ENCODE measurements at places on chromosomes 1 and 21.

GRCh38 chr1:35885961-35886558 lies 3.1 kb downstream of the AGO1 start:
- DNase-seq, result no peak

GRCh38 chr1:154755858-154756730 lies 114.0 kb downstream of the KCNN3 start:
- DNase-seq, result no peak

DNA sequence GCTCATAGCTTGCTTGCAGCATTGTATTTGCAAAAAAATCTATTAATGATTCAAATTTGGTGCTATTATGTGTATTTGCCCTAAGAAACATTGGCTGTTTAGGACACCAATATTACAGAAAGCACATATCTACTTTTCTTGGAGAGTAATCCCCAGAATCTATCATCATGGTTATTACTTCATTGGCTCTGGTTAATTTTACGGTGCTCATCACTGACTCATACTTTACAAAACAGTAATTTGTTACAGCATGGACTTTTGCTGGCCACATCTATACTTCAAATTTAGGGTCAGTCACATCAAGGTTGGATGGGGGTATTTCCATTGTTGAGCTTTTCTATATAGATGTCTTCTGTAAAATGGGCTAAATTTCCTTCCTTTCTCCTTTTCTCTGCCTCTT lies 45.7 kb downstream of the SH3GLB1 start:
- no peak for DNase-seq

GRCh38 chr1:210792250-210793102 lies 341.5 kb downstream of the KCNH1 start:
- no peak for DNase-seq

- no peak for DNase-seq
These were observed 61.4 kb upstream of the DIRAS3 start for GRCh38 chr1:68111519-68112436.

DNA sequence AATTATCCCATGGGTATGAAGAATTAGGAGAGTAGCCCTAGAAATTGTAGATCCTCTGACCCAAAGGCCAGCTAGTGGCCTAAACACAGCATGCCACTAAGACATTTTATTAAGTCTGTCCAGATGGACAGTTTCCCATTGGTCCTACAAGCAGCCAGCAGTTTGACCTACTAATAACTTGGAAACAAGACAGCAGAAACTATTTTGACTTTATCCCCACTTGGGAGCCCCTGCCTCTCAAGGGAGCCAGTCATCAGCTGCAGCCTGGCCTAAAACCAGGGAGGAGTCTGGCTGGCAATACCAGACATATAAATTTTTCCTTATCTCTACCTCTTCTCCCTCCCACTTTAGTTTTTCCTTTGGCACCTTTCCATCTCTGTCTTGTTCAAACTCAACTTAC lies 222.6 kb upstream of the KCTD3 start:
- no peak for DNase-seq

DNA sequence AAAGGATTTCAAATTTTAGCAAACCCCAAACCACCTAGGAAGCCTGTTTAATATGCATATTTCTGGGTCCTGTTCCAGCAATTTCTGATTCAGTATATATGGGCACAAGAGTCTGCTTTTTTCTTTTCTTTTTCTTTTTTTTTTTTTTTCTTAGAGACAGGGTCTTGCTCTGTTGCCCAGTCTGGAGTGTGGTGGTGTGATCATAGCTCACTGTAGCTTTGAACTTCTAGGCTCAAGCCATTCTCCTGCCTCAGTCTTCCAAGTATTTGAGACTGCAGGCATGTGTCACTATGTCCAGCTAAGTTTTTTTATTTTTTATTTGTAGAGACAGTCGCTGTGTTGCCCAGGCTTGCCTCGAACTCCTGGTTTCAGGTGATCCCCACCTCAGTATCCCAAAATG lies 34.8 kb downstream of the CCDC18 start:
- DNase-seq, result no peak

- DNase-seq, result no peak
These were observed 31.6 kb downstream of the RGS5 start for GRCh38 chr1:163170975-163171676.

GRCh38 chr21:26818906-26819305 lies 26.3 kb downstream of the ADAMTS1 start:
- DNase-seq, result no peak

DNA sequence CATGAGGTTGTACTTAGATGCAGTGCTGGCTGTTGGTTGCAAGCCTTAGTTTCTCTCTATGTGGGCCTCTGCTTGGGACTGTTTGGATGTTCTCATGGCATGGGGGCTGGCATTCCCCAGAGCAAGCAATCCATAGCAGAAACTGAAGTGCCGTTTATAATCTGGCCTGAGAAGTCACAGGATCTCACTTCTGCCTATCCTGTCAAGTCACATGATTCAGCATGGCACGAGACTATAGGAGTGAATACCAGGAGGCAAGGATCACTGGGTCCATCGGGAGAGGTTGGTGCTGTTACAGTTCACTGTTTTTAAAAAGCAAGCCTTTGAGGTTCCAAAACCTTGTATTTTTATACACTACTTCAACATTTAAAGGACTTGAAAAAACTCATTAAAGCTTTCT lies 16.7 kb downstream of the COLGALT2 start:
- no peak for DNase-seq

DNA sequence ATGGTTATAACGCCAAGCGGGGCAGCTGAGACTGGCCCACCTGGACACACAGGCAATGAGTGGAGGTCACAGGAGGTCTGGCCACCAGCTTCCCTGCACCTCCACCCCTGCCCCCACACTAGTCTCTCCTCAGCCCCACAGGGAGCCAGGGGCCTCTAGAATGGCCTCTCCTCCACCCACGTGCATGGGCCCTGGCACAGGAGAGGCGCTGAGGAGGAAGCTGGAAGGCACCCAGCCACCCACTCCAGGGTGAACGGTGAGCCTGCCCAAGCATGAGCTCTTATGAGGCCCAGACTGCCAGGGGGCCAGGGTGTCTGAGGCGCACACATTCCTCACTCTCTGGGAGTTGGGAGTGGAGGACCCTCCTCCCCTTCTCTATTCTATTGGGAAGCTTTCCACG lies 22.2 kb downstream of the LRP8 start:
- DNase-seq, result no peak

DNA sequence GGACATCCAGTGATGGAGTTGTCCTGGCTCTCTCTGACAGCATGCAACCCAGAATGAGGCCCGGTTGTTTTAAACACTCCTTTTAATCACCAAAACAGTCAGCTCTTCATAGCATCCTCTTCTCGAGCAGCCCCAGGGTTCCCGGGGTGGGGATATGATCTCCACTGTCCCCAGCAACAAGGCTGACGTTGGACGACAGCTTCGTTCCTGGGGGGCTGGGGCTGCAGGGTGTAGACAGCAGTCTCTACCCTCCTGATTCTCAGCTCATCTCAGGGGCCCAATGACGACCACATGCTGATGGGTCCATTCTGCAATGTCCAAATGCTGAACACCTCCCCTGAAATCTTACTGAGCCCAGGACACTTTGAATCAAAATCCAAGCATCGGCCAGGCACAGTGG lies 27.0 kb downstream of the TRIM11 start:
- DNase-seq, result no peak

- no peak for DNase-seq
These were observed 305.4 kb downstream of the DISC1 start for GRCh38 chr1:231931846-231932454.

GRCh38 chr1:204544321-204544720 lies 28.1 kb downstream of the MDM4 start:
- DNase-seq, result no peak

DNA sequence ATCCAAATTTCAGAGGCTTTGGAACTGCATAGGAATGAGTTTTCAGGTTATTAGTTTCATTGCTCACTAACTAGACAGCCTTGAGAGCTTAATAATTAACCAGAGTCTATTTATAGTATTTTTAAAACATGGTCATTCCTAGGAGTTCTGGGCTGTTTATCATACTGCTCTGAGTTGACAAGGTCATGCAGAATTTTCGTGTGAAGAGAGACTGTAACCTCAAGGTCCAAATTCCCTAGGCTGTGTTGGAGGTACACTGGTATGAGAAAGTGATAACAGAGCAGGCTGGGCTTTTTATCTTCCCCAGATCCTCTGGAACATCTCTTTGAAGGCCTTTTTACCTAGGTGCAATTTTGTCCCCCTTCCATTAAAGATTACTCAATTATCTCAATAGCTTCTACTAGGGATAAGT lies 736.3 kb downstream of the LTN1 start:
- DNase-seq, result no peak

GRCh38 chr1:22747021-22747734 lies 36.5 kb downstream of the EPHB2 start:
- no peak for DNase-seq

- no peak for DNase-seq
These were observed 53.1 kb downstream of the FOXO6 start for GRCh38 chr1:41414296-41414695.

DNA sequence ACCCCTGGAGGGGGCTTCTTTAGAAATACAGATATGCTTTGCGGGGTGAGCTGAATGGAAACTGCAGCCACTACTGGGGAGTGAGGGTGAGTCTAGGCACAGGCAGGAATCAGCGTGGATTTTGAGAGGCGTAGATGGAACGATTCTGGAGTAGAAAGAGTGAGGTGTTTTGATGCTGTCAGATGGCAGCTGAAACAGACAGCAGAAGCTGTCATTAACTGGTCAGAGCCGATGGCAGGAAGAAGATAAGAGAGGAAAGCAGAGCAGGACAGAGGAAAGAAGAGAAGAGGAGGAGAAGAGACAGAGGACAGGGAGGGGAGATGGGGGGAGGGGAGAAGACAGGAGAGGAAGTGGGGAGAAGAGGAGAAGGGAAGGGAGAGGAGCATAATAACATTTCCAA lies 138.5 kb downstream of the LRIG2 start:
- DNase-seq, result no peak

- no peak for DNase-seq
These were observed 41.4 kb upstream of the AJAP1 start for GRCh38 chr1:4612991-4613390.

DNA sequence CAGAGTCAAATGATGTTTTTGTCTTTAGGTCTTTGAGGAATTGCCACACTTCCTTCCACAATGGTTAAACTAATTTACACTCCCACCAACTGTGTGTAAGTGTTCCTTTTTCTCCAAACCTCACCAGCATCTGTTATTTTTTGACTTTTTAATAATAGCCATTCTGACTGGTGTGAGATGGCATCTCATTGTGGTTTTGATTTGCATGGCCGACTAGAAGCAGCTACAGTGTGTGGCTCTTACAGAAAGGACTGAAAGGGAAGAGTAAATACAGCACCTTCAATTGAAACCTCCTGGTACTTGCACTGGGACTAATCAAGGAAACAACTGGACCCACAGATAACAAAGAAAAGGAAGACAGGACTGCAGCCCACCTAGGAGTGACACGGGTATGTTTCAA lies 668.0 kb upstream of the RGS18 start:
- DNase-seq, result no peak

- no peak for DNase-seq
These were observed 75.4 kb upstream of the CD5L start for GRCh38 chr1:157916887-157917570.

DNA sequence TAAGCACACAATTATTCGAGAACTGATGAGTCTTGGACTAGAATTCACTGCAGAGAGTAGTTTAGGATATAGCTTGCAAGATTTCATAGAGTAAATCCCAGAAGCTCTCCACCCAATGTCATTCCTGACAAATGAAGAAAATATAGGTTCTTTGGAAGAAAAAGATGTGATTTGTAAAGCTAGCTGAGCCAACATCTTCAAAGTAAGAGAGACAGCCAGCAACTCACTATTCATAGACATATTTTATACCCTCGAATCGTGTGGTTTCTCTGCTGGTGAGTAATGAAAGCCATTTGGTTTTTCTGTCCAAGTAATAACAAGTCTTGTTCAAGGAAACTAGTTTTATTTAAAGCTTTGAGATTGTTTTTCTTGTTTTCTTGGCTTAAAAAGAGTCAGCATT lies 165.7 kb upstream of the SYT6 start:
- DNase-seq, result no peak

GRCh38 chr1:194825382-194825781 lies 1639.0 kb upstream of the B3GALT2 start:
- DNase-seq, result no peak

- DNase-seq, result no peak
These were observed 3.4 kb upstream of the AHDC1 start for GRCh38 chr1:27607239-27607804.

GRCh38 chr21:35575280-35575915 lies 484.9 kb downstream of the SETD4 start:
- no peak for DNase-seq

GRCh38 chr1:196121181-196121580 lies 487.1 kb downstream of the KCNT2 start:
- no peak for DNase-seq

GRCh38 chr1:31562707-31563360 lies 13.5 kb upstream of the TINAGL1 start:
- no peak for DNase-seq

- no peak for DNase-seq
These were observed 24.1 kb downstream of the SUSD4 start for GRCh38 chr1:223339861-223340260.

GRCh38 chr1:241443561-241443960 lies 76.0 kb downstream of the FH start:
- no peak for DNase-seq

- DNase-seq, result no peak
These were observed 17.0 kb downstream of the LHX4 start for GRCh38 chr1:180247061-180247460.

GRCh38 chr1:110752941-110753725 lies 78.4 kb upstream of the KCNA3 start:
- DNase-seq, result no peak

- DNase-seq, result no peak
These were observed 815 bp downstream of the STYXL2 start for GRCh38 chr1:167094690-167095089.

- no peak for DNase-seq
These were observed 139.4 kb downstream of the VPS13D start for GRCh38 chr1:12369258-12369657.

- no peak for DNase-seq
These were observed 3.9 kb downstream of the PEX10 start for GRCh38 chr1:2408456-2408855.

GRCh38 chr1:5479876-5480646 lies 512.2 kb downstream of the NPHP4 start:
- no peak for DNase-seq

- DNase-seq, result no peak
These were observed 81.1 kb upstream of the AK4 start for GRCh38 chr1:65066766-65067490.

GRCh38 chr21:35316933-35317332 lies 267.8 kb upstream of the RUNX1 start:
- DNase-seq, result no peak

- no peak for DNase-seq
These were observed 134.1 kb upstream of the KRTAP19-8 start for GRCh38 chr21:31172328-31172727.
